ENCODE measurements at places on chromosomes 12 and 14.

DNA sequence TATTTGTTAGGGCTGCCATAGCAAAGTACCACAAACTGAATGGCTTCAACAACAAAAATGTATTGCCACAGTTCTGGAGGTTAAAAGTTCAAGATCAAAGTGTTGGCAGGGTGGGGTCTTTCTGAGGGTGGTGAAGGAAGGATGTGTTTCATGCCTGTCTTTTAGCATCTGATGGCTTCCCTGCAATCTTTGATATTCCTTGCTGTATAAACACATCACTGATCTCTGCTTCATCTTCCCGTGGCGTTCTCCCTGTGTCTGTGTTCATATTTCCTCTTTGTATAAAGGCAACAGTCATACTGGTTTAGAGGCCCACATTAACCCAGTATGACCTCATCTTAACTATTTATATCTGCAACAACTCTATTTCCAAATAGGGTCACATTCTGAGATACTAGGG lies 167.5 kb downstream of the BTG1 start:
- DNase-seq, result no peak

- DNase-seq, result no peak
Observed at GRCh38 chr12:92718483-92718990, 15.7 kb downstream of the PLEKHG7 start.

- DNase-seq, result no peak
Observed at GRCh38 chr12:19088606-19089005, 40.9 kb upstream of the PLEKHA5 start.

GRCh38 chr12:122965321-122965751 lies 927 bp downstream of the ABCB9 start:
- no peak for DNase-seq

DNA sequence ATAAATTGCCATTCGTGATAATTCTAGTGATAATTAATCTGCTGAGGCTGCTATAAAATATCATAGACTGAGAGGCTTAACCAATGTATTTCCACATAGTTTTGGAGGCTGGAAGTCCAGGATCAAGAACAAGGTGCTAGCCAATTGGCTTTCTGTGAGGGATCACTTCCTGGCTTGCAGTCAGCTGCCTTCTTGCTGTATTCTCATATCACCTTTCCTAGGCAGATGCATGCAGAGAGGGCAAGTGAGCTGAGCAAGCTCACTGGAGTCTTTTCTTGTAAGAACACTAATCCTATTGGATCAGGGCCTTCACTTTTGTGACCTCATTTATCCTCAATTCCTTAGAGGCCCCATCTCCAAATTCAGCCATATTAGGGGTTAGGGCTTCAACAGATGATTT lies 640.7 kb downstream of the DIO2 start:
- no peak for DNase-seq

GRCh38 chr14:21440859-21441258 lies 15.1 kb downstream of the CHD8 start:
- DNase-seq, result no peak

- DNase-seq, result no peak
Observed at GRCh38 chr12:83763425-83763824, 1076.7 kb downstream of the TMTC2 start.

GRCh38 chr12:11704089-11704488 lies 54.6 kb downstream of the ETV6 start:
- DNase-seq, result no peak

Measured in stimulated activated CD4-positive, alpha-beta T cell treated with anti-CD3 and anti-CD28 coated beads, Interleukin-1b, Interleukin-23, amount 100 ng/mL, for 1 hour (primary cell).